ENCODE measurements at places on chromosomes 1 and 21.

GRCh38 chr1:157992833-157993146 is 655 bp upstream of the KIRREL1 start:
- DNase-seq = no peak

- DNase-seq = no peak
Observed at GRCh38 chr1:59686170-59686569, 128.6 kb upstream of the HOOK1 start.

- no peak for DNase-seq
Observed at GRCh38 chr1:220921971-220922635, 42.9 kb downstream of the HLX start.

DNA sequence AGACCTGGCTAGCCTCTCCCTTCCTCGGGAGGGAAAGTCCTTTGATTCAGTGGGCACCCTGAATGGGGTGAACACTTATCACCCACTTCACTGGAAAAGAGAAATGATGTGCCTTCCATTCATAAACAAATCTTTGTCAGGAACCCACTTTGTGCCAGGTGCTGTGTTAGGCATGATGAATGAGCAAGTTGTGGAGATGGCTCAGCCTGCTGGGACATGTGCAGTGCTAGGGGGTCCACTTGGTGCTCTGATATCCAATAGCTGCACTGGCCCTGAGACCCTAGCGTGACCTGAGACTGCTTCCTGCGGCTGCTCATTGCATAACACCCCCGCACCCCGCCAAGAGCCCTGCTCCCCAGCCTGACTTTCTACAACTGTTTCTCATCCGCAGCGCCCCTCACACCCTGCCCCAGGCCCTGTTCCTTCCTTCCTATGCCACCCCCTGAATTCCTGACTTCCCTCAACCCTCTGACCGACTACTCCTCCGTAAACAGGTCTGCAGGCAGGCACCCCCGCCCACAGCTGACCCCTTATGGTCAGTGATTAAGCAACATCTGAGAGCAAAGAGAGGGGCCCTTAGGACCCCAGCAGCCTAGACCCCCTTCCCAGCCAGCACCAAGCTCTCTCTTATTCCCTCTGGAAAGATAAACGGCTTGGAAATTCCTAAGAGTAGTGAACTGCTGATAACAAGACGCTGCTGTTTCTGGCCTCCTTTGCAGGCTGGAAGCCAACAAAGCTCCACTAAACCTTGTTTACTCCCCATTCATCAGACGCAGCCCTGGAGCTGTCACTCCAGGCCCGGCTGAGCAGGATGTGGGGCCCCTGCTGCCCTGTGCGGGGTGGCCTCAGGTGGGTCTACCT is 12.9 kb downstream of the CSRP1 start:
- no peak for DNase-seq

- DNase-seq = no peak
Observed at GRCh38 chr1:99004254-99004860, 304 bp downstream of the PLPPR5 start.

GRCh38 chr1:54122135-54122751 is 30.6 kb downstream of the CDCP2 start:
- no peak for DNase-seq

DNA sequence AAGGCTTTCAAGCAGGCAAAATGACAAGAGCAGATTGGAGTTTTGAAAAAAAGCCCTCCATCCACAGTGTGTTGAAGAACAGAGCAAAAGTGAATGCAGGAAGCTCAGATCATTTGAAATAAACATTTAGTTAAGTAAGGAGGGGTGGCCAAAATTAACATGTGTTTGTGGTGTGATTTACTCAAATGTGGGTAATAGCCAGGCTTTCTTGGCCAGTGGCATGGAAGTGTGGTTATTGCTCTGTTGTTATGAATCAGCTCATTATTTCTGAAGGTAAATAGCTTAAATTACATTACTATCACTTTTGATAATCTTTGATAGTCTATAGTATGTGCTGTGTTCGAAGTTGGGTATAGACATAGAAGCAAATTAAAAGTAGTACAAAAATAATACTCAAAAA is 485.9 kb downstream of the LMO4 start:
- DNase-seq = no peak

DNA sequence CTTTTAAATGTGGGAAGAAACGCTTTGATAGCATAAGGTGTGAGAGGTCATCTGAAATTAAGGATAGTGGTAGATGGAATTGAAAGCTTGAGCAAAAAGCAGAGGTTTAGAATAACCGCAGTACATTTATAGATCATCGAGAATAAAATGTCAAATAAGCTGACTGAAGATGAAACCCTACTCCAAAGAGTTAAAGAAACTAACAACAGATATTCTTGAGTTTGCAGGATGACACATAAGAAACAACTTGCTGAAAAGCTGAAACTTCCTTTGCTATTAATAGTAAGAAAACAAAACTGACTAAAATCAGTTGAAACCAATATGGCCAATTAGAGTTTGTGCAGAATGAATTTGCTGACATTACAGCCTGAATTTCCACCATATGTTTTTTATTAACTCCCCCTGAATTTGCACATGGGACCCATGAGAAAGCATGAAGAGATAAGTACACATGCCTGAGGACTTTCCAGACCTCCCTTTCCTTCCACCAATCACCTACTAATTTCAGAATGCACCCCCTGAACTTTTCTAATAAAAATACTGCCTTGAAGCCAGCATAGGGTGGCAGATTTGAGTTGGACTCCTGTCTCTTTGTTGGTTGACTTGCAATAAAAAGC is 1.7 kb upstream of the C1orf185 start:
- no peak for DNase-seq

GRCh38 chr1:71780681-71781080 is 501.7 kb downstream of the NEGR1 start:
- DNase-seq = no peak

- DNase-seq = no peak
Observed at GRCh38 chr21:45889256-45889655, 92.3 kb upstream of the COL6A1 start.

All from activated CD4-positive, alpha-beta T cell treated with anti-CD3 and anti-CD28 coated beads for 24 hours (primary cell).